ENCODE measurements at places on chromosomes 7 and 10. TPM values are rescaled to one million over a fixed set of nuclear protein-coding genes. Genes with fewer than 3 reads are reported as not detected.

GRCh38 chr7:104972500-104972899, 41.5 kb upstream of the KMT2E start:
- DNase-seq = no peak

DNA sequence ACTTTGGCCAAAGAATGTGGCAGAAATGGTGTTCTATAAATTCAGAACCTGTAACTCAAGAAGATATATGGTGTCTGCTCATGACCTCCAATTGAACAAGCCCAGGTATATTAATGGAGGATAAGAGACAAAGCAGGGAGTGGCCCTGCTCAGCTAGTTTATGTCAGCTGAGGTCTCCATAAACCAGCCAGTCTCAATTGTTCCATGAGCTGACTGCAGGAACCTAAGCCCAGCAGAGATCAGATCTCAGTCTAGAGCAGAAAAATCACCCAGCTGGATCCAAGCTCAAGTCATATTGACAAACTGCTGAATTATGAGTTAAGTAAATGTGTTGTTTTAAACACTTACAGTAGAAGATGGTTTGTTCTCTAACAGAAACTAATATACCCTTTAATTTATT, 105.5 kb upstream of the SGCE start:
- no peak for DNase-seq

DNA sequence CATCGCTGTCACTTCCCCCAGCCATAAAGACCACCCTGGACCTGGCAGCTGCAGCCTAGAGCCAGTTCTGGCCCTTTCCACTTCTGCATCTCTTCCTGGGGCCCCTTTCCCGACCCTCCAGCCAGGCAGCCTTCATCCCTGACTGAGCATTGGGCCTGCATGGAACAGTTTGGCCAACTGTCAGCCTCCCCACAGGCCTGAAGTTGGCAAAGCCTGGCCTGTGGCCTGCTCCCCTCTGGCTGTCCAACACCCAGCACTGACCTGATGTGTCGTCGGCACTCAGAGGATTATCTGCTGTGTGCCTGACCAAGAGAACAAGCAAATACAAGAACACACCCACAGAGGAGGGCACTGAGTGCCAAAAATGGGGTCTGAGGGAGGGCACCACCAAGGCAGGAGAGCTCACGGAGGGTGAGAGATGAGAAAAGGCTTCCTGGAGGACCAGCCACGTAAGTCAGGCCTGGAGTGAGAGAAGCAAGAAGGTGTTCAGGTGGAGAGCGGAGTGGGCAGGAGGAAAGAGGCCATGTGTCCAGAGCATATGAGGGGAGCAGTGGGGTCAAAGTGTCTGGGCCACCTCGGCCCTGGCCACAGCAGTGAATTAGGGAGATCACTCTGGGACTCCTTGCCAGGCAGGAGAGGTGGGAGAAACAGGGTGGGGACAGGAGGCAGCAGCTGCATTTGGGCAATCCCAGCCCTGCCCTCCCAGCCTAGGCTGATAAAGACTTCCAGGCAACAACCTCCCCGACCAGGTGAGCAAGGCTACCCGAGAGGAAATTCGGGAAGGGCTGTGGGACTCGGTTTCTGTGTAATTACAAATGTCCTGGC, 4.5 kb downstream of the GPRIN2 start:
- DNase-seq = no peak

Gene TLL2
- 0.82 TPM for total RNA-seq

- DNase-seq = no peak
These were observed 84.3 kb downstream of the ARHGAP22 start for GRCh38 chr10:48520594-48520993.

DNA sequence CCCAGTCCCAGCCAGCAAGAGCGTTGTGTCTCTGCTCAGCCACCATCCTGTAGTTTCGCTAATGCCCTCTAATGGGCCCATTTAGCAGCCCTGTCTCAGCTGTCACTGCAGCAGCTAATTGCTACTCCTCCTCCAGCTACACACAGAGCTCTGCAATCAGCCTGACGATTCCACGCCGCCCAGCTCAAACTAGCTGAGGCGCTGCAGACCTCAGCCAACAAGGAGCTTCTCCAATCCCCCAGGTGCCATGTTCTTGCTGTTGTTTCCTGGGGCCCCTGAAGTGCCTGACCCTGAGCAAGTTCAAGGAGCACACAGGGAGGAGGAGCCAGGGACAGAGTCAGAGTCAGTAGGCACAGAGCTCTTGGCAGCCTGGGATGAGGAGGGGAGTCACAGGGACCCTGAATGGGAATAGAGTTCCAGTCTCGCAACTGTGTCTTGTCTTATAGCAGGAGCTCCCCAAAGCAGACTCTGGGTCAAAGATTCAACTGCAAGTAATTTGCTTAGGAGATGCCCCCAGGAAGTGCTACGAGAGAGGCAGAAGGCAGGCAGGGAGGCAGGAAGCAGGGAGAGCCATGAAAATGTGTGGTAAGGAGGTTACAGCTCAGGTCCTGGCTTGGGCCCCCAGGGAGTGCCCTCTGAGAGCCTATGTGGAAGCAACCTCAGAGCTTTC, 135.8 kb upstream of the UNC5B start:
- DNase-seq = no peak

Gene SH3PXD2A
- total RNA-seq = 6.1 TPM

Gene PRR15
- total RNA-seq = 0.41 TPM

DNA sequence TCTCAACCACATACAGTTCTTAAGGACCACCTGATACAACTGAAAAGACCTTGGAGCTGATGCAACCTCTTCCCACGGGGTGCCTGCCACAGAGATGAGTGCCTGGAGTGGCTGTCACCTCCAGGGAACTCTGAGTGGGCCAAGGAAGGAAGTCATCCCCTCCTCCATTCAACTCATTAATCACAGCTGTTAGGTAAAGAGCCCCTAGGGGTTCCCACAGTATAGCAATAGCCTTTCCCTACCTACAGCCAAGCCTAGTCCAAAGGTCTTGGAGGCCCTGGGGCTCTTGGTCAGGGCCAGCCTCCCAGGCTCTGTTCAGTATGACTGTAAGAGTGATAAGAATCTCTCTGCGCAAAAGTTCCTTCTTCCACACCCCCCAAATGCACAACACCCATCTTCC, 70.4 kb upstream of the NFE2L3 start:
- no peak for DNase-seq

- no peak for DNase-seq
These were observed 239.0 kb upstream of the ANKRD30A start for GRCh38 chr10:36886303-36886891.

GRCh38 chr10:6035931-6036575, 26.1 kb downstream of the IL2RA start:
- DNase-seq = no peak

Measured in frontal cortex (tissue), 4 donors.